ENCODE measurements at places on chromosomes 7 and 10.

GRCh38 chr10:86607674-86608073 lies 46.7 kb upstream of the OPN4 start:
- no peak for DNase-seq

- DNase-seq = no peak
Measured at GRCh38 chr10:124678557-124679240, 65.5 kb downstream of the FAM53B start.

GRCh38 chr10:14529351-14529750 lies 198.6 kb upstream of the FRMD4A start:
- no peak for DNase-seq

GRCh38 chr10:88687853-88688467 lies 18.1 kb upstream of the LIPK start:
- DNase-seq = peak; percentile 66

DNA sequence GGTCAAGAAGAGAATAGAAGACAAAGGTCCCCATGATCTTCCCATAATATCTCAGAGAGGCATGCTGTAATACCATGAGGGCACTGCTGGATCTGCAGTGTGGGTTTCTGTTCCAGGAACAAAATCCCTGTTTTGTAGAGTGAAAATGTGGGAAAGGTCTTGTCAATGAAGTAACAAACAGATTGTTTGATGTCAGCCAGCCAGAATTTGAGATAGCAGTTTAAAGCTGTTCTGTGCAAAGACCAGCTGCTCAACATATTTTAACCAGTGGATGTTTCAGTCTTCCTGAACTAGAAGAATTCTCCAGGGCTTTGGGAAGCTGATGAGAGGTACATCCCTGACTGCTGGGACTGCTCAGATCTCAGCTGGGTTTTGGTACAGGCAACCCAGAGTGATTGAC lies 1012.5 kb downstream of the DNAJB9 start:
- no peak for DNase-seq

DNA sequence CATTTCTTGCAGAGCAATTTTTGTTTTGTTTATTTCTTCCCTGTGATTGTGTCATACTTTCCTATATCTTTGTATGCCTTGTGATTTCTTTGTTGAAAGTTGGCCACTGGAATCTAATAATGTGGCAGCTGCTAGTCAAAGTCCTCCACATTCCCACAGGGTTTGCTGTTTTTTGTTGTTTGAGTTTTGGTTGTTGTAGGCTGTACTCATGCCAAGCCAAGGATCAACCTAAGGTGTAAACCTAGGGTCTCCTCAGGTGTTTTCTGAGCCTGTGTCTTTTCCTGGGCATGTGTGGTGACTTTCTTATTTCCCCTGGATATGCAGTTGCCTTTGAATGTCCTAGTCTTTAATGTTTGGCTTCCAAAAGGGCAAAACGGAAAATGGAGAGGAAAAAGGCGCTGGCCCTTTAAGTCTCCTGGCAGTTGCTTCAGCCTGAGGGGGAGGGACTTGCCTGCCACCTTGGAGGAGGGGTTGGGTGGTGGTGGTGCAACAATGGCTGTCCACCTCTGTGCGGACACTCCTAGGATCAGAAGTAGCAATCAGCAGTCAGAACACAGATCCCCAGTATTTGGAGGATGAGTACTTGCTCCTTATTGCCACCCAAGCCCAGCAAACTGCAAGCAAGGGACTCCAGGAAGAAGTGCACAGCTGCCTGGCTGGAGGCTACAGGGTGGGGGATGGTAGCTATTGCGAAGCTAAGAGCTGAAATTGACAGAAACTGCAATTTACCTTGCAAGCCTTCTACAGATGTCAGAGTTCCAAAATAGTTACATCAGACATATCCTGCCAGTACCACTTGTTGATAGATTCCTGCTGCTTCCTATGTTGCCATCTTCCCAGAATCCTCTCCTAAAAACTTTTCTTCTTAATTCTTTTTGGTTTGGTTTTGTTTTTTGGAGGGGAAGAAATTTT lies 5.6 kb upstream of the ZNF518A start:
- DNase-seq = peak; percentile 64

- no peak for DNase-seq
Measured at GRCh38 chr7:32264702-32265284, 194.6 kb upstream of the PDE1C start.

DNA sequence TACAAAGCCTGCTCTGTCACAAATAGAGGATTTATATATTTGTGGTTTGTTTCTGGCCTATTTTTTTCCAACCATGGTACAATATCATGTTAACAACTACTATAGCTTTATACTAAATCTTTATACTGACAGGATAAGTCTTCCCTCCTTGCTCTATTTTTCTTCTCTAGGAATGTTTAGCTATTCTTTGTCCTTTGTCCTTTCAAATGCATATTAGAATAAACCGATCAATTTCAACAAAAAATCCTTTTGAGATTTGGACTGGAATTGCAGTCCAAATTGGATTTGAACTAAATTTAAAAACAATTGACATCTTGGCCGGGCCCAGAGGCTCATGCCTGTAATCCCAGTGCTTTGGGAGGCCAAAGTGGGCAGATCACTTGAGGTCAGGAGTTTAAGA lies 39.2 kb upstream of the CTTNBP2 start:
- DNase-seq = no peak

- no peak for DNase-seq
Measured at GRCh38 chr7:139647814-139648390, 124.4 kb downstream of the CLEC2L start.

DNA sequence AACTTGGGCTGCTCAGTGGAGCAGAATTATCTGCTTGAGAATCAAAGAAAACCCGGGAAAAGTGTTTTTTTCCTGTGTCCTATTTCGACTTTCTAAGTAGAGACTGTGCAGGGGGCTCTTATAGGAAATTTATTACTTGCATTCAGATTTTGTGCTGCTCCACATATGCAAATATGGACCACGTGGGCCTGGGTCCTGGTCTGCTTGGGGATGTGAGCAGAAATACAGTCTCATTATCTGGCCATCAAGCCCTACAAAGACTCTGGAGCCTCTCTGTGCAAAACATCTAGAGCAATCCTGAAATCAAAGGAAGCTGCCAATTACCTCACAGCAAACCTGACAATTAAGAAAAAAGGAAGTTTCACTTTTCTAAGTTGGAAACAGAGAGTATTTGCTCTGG lies 216.9 kb downstream of the LRMDA start:
- no peak for DNase-seq

GRCh38 chr7:104123786-104124185 lies 84.0 kb downstream of the ORC5 start:
- DNase-seq = no peak

DNA sequence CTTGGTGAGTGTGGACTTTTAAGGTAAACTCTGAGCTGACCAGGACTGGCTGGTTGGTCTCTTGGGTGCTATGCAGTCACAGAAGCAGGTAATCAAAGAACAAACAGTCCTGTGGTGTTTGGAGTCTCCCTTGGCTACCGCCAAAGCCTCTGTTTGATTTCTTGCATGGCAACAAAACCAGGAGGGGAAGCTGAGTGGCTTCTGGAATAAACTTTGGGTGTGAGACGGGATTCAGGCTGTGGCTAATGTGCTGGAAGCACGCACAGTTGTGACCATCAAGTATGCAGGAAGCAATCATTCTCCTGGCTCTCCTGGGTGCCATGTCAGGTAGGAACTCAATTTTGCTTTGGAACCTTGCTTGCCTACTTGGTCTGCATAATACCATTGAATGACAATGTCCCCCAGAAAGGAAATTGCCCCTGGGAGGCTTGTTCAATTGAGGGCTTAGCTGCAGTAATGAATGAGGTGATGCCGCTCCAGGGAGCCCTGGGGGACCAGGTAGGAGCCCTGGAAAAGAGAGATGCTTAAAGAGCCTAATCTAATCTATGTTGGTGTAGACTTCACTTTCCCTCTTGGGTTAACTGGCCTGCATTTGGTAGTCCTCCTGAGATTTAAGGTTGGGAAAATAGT lies at the start of gene CDHR3:
Gene CDHR3 (plus strand): TSS at position 227 of the 630 bp plus-strand sequence. CDS start 55 bp downstream, at position 282.
- no peak for DNase-seq

- DNase-seq = no peak
Measured at GRCh38 chr7:141436139-141436538, 115.1 kb upstream of the AGK start.

- DNase-seq = no peak
Measured at GRCh38 chr7:131816391-131817007, 260.1 kb upstream of the PODXL start.
